ENCODE measurements at places on chromosomes 12 and 14.

DNA sequence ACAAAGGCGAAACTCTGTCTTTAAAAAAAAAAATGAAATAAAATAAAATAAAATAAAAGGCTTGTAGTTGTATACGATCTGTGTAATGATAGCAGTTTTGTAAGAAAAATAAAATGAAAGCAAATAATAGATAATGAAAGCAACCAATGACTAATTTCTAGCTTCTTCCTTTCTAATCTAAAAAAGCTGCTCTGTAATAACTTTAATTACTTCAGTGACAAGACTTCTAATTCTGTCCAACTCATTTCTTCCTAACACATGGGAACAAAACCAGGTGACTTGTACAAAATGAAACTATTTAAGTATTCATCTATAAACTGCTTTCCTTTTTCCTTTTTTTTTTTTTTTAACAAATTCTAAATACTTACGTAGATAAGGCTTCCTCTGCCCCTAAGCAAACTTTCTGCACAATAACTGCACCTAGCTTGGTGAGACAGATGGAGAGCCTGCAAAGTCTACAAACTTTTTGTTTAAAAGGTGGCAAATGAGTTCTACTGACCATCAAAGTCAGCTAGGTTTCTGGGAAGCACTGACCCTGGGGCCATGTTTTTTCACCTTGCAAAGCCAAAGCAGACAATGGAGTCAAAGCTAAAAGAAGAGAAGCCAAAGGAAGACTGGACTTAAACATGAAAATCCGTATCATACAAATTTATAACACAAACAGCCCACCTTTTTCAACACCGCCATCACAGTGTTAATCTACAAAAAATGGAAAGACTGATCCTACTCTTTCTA, 28.2 kb downstream of the DENND5B start:
- DNase-seq, result no peak

DNA sequence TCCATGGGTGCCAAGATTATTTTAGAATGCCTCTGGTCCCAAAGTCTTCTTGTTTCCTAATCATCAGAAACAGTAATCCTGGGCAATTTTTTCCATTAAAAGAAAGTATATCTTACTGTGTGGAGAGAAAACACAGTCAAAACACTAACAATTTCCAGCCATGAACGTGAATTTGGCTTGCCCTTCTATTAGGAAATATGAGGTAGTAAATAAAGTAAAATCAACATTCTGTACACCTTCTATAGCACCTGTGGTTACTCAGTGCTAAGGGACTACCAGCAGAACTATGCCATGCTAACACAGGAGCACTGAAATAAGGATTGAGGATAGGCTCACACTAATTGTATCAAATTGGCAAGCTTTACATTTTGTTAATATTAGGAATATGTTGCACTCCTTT, 60.1 kb downstream of the NTN4 start:
- no peak for DNase-seq

DNA sequence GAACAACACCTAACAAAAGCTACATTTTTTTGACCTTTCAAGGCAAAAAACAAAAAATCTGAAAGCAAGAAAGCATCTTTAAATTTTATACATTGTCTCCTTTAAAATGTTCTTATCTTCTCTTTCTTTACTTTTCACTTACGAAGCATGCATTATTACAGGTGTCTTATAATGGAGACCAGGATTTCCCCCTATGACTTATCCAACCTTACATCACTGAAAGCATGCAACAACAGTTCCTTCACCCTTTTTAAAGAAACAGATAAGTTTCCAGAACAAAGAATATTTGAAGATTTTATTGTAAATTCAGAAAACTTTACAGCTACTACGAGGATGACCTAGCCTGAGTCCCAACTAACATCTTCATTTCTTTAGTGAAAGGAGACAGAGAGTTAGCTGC, 277.2 kb downstream of the AKAP6 start:
- no peak for DNase-seq

DNA sequence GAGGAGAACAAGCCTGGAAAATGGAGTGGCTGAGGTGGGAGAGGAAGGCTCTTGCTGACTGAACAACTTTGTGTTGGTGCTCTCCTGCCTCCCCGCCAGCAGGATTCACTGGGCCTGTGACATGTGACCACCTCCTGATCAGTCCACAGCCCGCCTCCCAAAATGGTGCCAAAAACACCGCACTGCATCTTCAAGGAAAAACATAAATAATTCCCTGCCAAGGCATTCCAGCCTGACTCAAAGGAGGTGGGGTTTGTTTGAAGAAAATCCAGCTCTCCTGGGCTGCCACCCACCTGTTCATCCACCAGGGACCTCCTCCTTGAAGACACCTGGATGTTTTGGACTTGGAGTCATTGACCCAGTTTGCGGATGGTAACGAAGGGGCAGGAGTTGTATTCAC, 83.8 kb upstream of the PIWIL1 start:
- no peak for DNase-seq

GRCh38 chr14:56136571-56137452, 18.6 kb downstream of the PELI2 start:
- no peak for DNase-seq

DNA sequence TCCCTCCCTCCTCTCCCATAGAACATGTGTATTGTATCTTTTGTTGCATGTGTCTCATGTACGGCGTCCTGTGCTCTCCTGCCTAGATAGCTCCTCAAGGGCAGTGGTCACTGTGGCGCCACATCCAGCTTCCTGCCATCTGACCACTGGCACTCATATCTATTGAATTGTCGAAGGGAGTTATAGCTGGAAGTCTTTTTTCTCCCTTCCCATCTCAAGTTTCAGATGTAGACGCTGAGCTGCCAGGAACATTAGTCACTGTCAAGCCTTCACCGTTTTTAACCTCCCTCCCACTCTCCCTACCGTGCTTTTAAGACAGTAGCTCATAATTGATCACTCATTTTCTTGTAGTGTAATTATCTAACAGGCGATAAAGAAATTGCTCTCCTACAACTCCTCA, 33.0 kb downstream of the MTHFD1 start:
- DNase-seq, result no peak

DNA sequence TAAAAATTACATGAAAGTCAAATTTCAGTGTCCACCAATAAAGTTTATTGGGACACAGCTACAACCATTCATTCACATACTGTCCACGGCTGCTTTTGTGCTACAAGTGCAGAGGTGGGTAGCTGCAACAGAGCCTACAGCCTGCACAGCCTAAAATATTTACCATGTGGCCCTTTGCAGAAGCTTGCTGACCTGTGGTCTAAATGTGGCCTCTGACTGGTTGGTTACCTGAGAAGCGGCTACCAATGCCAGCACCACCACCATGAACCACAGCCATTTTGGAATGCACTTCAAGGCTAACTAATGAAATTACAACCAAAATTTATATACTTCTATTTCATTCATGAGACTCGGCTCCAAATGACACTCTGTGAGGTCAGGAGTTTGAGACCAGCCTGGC, 58.6 kb downstream of the NT5DC3 start:
- DNase-seq, result no peak

- DNase-seq, result peak; percentile 15
Observed at GRCh38 chr12:6167327-6168280, 32.6 kb upstream of the CD9 start.

DNA sequence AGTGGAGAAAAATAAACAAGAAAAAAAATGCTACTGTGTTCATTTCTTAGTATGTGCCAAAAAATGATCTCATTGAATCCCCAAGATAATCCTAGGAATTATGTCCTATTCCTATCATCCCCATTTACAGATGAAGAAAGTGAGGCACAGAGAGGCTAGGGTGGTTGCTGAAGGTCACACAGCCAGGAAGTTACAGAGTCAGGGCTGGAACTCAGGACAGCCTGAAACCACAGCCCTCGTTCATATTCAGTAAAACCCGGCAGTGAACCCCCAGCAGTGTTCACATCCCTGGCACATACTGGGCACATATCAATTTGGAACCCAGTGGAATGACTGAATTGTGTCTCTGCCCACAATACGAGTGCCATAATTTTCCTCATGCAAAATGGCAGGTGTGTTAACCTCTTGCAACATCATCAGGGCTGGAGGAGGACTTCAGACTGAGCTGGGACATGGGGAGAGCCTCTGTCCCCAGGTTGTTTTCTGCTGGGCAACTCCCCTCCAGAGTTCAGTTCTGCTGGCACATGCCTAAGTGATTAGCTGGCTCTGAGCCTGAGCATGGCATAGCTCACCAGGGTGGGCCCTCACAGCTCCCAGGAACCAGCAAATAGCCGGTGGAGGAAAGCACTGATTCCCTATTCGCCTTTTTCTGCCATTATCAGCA, 2.0 kb upstream of the PPP1CC start:
- no peak for DNase-seq

- DNase-seq, result no peak
Observed at GRCh38 chr12:63805704-63806672, 26.3 kb downstream of the RXYLT1 start.

DNA sequence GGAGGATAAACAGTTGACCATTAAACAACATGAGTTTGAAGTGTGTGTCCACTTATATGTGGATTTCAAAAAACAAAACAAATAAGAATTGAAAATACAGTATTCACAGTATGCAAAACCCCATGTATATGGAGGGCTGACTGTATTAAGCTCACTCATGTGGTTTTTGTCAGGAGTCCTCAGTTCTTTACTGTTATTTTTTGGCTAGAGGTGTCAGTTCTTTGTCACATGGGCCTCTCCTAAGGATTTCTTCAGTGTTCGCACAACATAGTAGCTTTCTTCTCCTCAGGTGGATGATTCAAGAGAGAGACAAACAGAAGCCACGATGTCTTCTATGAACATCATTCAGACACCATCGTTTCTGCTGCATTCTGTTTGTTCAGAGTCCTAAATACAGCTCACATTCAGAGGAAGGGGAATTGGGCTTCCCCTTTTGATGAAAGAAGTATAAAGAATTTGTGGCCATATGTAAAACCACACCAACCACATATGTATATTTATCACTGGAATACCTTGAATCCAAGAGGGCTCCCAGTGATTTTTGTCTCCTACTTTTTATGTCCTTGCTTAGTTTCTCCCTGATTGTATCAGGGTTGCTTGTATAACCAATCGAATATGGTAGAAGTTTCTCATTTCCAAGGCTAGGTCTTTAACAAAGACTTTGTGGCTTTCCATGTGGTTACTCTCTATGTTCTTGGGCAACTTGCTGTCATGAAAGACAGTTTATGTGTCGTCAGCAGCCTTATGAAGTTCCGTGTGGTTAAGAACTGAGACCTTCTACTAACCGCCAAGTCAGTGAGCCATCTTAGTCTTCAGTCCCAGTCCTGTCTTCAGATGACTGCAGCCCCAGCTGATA, 18.9 kb downstream of the MNAT1 start:
- peak; percentile 57 for DNase-seq

GRCh38 chr12:56528846-56529245, 7.2 kb downstream of the RBMS2 start:
- no peak for DNase-seq

GRCh38 chr14:39434401-39434800, 2.2 kb upstream of the FBXO33 start:
- no peak for DNase-seq

DNA sequence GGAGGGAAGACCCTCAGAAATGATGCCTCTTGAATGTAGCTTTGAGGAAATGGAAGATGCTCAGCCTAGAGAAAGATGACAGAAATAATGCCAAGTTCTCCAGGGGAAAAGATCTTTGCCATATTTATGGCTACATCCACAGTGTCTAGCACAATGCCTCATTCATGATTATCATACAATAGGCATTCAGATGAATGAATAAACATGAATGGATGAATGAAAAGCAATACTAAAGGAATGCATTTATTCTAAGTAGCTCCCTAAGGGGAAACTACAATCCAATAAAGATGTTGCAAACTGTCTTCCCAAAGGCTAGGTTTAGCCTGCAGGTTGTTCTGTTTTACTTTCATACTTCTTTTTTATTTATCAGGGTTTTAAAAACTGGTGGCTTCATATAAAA, 12.0 kb downstream of the TMTC1 start:
- no peak for DNase-seq

- DNase-seq, result no peak
Observed at GRCh38 chr14:23629832-23630396, 6.2 kb upstream of the DHRS2 start.

DNA sequence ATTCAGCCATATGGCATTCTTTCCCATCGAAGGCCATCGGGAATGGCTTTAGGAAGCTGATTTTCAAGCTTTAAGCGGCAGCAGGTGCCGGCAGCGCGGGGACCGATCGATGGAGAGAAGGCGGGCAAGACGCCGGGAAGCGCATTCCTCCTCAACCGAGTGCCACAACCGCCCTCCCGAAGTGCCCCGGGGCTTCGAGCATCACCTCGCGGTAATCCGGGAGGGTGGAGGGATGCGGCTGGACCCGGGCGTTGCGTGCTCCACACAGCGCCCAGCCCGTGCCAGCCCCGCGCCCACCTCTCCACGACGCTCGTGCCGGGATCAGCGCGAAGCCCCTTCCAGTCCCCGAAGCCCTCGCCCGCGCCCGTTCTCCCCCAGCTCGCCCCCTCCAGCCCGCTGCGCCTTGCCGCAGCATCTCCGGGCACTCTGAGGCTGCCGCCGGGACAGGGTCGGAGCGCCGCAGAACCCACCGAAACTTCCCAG, 3.2 kb downstream of the USP44 start:
- no peak for DNase-seq

DNA sequence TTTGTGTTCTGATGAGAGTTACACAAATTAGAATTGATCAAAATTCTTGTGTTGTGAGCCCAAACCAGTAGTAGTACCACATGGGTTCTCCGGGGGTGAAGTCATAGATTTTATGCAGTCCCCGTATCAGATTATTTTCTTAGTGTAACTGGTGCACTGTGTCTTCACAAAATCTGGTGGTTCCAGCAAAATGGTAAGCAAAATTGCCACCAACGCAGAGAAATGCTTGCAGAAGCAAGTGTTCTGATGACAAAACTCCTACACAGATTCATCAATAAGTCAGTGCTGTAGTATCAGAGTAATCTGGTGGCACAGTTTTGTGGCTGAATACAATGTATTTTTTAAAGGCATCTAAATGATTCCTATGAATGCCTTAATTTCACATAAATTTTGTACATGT, 1.3 kb upstream of the CACNA2D4 start:
- no peak for DNase-seq

DNA sequence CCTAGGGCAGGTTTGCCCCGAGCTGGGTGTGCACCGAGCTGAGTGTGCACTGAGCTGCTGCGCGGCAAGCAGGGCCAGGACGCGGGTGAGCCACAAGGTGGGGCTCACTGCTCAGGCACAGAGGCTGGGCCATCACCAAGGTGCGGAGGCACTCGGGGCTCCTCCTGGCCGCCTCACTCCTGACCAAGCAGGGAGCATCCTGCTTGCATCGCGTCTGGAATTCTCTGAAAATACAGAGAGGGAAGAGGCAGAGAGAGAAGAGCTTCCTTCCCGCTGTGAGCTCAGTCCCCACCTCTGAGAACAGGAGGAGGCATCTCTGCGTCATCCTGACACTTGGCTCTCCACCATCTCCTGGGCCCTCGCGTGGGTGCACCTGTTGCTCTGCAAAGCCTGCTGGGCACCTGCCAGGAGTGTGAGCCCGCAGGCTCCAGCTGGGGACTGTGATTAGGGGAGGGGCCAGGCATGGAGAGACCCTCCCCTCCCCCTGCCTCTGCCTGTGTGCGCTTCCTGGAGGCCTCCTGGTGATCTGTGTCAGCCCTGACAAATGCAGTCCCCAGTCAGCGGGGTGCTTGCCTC, 116.3 kb downstream of the GLT1D1 start:
- DNase-seq, result no peak
